ENCODE measurements at places on chromosomes 6 and 20.

- DNase-seq: no peak
Observed at GRCh38 chr20:32077190-32077589, 25.1 kb downstream of the HCK start.

DNA sequence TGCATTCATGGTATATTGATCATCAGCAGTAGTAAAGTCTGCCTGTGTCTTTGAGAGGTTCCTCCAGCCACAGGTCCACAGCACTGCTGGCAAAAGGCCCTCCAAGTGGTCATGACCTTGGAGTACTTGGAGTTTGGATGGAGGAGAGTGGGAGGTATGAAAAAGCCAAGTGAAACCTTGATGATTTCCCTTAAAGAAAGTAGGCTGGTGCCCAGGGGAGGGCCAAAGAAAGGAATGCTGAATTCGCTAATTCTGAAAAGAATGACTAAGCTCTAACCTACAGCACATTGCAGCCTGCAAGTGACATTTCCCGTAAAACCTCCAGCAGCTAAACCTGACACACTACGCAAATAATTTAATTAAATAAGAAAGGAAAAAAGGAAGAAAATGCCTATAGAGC lies 223.4 kb upstream of the TAB2 start:
- no peak for DNase-seq

GRCh38 chr20:10716855-10717254 lies 43.1 kb upstream of the JAG1 start:
- peak; percentile 10 for DNase-seq

- DNase-seq: no peak
Observed at GRCh38 chr6:11668455-11668854, 110.1 kb downstream of the ADTRP start.

DNA sequence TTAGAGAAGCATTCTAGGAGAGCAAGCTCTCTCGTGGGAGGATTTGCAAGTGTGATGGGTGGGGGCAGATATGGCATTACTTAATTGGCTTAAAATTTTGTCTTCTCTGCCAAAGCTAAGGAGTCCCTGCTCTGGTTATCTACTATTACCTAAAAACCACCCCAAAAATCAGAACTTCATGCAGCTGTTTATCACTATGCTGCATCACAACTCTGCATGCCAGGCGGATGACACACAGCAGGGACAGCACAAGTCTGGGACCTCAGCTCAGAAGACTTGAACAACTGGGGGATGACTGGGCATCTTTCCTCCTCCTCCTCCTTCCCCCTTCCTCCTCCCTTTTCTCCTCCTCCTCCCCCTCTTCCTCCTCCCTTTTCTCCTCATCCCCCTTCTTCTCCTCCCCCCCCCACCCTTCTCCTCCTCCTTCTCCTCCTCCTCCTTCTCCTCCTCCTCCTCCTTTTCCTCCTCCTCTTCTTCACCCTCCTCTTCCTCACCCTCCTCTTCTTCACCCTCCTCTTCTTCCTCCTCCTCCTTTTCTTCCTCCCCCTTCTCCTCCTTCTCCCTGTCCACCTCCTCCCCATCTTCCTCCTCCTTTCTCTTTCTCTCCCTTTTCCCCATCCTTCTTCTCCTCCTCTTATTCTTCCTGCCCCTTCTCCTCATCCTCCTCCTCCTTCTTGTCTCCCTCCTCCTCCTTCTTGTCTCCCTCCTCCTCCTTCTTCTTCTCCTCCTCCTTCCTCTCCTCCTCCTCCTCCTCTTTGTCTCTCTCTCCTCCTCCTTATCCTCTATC lies 218.6 kb upstream of the PMEPA1 start:
- no peak for DNase-seq

DNA sequence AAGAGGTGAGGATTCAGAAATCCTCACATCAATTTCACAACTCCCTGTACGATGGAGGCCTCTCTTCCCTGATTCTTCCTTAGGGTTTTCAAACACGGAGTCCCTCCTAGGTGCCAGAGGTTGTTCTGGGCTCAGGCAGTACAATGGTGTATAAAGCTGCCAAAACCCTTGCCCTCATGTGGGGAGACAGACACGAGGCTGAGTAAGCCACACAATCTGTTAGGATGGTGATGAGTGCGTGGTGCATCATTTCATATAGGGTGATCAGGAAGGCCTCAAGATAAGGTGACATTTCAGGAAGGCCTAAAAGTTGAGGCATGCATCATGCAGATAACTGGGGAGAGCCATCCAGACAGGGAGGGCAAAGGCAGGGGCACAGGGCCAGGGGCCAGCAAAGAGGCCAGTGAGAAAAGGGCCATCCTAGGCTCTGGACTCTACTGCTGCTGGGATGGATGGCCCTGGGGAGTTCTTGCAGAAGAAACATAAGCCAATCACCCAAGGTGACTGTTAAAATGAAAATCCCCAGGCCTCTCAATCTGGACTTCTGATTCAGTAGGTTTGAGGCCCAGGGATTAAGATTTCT lies 186.5 kb downstream of the PRKN start:
- no peak for DNase-seq

DNA sequence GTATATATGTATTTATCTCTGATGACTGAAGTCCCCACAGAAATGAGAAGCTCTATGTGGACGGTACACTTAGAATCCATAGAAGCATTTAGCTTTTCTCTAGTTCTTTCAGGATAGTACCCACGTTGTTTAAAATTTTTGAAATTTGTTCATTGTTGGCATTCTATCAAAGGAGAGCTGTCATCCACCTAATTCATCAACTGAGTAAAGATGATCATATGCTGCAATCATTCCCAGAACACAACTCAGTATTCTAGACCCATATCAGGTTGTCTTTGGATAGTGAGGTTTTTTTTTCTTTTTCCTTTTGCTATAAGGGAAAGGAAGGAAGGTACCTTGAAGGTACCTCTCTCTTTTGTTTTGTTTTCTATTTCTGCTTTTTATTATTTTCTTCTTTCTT lies 9.3 kb downstream of the SERAC1 start:
- no peak for DNase-seq

GRCh38 chr6:109595998-109596397 lies 95.0 kb downstream of the AK9 start:
- DNase-seq: no peak

DNA sequence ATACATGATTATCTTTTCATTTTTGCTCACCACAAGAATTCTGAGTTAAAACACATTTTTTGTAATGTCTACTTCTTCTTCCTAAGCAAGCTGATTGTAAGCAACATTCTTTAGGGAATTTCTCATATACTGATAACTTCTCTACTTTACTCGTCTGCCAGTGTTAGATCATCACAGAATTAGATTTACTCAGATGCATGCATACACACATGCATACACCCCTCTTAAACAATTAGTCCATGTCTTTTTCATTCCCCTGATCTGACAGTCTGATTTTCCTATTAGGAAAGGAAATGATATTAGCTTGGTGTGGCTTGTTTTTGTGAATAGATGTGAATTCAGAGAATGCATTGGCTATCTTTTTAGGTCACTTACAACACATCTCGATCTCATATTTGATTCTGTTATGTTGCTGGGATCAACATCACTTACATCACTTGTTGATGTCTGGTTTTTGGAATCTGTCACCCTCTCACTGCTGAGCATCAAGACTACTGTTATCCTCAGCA lies 91.4 kb downstream of the FIG4 start:
- no peak for DNase-seq

DNA sequence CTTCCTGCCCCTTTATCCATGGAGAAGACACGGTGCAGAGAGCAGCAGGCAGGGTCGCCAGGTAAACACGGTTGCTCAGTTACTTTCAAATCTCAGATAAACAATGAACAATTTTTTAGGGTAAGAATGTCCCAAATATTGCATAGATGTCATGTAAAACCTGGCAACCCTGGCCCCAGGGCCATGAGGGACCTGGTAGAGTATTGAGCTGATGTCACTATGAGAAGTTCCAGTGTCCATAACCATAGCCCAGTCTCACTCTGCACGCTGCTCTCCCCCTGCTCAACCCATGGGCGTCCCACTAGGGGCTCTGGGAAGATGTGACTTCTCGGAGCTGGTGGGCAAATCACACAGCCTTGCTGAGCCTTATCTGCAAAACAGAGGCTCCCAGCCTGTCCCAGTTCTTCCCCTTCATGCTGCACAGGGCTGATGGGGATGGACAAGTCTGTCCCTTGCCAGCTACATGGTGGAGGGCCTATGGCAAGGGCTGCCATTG lies 71.3 kb upstream of the TOP1 start:
- DNase-seq: no peak

DNA sequence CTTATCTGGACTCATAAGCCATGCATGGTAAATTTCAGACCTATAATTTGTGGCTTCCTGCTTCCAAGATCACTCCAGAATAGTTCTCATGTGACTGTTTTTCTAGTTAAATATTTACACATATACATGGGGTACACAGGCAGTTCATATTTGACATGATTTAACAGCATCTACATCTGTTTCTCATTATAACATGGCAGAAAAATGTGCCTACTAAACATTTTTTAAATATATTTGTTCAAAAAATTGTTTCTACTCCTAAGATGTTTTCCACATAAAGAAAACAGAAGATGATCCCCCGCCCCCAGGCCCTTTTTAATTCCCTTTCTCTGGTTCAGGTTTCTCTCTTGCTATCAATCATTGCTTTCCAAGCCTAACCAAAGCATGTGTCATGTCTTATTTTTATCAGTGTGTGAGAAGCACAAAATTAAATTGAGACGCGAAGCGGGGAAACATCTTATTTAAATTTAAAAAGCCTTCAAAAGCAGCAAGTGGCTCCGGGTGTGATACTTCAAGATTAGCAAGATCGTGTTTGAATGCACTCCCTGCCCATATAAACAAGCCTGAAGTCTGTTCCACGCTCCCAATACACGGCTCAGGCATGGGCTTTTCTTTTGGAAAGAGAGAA lies 37.3 kb downstream of the IPCEF1 start:
- peak; percentile 80 for DNase-seq
